Left renal cortex interstitium (tissue), 4 donors: ENCODE measurements at places on chromosomes 7 and 10.

GRCh38 chr7:108030516-108030915 is 27.6 kb upstream of the LAMB1 start:
- DNase-seq: no peak

- no peak for DNase-seq
Observed at GRCh38 chr7:130740606-130741005, 6.6 kb upstream of the KLF14 start.

DNA sequence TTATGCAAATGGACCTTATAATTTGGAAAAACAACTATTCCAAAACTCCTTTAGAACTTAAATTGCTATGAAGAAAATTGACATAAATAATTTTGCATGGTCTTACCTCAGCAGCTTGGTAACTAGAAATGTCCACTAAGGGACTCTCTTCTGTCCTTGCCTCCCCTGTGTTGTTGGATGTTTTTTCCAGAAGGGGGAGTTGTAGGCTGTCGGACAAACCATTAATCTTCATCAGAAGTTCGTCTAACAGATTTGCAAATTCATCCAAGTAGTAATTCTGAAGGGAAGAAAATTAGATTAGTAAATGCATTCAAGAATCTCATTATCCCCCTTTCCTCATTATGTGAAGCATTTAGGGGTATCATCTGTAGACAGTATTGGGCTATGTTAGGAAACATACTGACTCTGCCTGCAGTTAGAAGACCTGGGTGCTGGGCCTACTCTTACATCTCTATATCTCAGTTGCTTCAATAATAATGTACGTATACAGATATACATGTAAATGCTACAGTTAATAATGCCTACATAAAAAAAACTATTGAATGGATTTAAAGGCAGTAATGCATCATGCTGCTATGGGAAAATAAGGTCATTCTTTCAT is 155.6 kb downstream of the PKD1L1 start:
- DNase-seq: no peak

DNA sequence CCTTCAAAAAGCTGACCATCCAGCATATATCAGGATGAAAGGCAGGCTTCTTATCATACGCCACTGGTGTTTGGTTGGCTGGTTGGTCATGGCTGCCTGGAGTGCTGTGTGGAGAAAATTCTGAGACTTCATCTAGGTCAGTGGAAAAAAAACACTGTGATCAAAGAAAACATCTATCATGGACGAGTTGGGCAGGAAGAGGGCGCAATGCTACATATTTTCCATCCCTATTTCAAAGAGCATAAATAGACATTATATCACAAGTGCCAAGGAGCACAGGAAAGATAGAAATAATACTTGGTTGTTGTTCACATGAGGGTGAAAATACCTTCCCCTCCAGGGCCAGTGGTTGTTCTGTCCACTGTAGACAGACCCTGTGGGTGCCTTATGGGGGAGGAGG is 128.4 kb upstream of the PLPP4 start:
- no peak for DNase-seq

- no peak for DNase-seq
Observed at GRCh38 chr10:16811765-16812164, 5.5 kb downstream of the RSU1 start.

DNA sequence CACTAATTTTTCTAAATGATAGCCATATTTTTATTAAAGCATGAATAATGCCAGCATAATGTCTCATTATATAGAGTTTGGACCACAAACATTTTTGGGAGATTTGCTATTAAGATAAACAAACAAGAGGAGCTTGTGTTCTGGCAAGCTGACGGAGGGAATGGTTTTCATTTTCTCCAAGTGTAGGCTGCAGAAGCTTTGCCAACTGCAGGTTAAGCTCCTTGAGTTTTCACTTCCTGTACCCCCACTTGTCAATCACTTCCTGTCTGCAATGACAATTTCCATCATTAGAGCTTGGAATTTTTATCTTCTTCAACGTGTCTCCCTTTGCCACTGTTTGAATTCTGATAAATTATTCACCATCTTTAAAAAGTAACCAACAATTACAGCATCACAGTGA is 13.4 kb downstream of the EBF3 start:
- no peak for DNase-seq

DNA sequence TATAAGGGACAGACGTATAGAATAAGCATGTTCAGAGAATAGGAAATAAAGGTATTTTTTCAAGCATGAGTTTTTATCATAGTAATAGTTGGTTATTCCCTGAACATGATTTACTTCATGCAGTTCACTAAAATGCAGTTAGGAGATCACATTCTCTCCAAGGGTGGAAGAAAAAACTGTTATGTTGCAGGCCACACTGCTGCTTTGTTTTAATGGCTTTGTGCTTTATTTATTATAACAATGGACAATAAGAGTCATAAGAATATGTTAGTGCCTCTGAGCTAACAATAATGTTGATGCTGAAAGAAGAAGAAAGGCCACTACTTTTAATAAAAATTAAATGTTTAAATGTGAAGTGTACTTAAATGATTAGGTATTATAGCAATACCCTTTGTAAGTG is 78.5 kb upstream of the GATAD1 start:
- no peak for DNase-seq

GRCh38 chr10:62098278-62099121 is 170.1 kb downstream of the RTKN2 start:
- DNase-seq: no peak

- DNase-seq: no peak
Observed at GRCh38 chr10:98289802-98290209, 21.8 kb upstream of the LOXL4 start.

DNA sequence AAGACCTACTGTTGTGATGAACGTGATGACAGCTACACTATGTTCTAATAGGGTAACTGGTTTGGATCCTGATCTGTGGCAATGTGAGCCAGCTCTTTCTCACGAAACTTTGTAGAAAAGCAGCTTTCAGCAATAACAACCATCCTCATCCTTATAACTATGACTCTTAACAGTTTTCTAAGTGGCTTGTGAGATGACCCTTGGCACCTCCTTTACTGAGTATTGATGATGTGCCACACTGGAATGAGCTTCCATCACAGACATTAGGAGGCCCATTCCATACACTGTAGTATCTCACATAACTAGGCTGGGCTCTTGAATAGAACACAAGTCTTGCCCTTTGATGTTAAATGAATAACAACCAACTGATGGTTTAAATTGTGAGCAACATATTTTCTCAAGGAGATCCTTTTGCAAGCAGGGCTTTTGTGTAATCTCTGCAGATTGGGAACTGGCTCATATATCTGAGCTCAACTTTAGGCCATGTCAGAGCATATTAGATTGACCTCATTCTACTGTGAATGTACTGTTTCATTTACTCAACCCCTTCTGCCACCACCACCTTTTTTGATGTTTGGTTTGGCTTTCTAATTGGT is 46.4 kb downstream of the MYPN start:
- no peak for DNase-seq

- DNase-seq: no peak
Observed at GRCh38 chr10:48215486-48216203, 58.9 kb downstream of the FRMPD2 start.

GRCh38 chr7:47453093-47454061 is 128.5 kb downstream of the TNS3 start:
- no peak for DNase-seq

GRCh38 chr7:141949451-141949850 is 2.7 kb upstream of the CLEC5A start:
- no peak for DNase-seq

- no peak for DNase-seq
Observed at GRCh38 chr7:88401009-88401623, 94.4 kb upstream of the STEAP4 start.

- DNase-seq: no peak
Observed at GRCh38 chr10:26739071-26739631, 41.6 kb downstream of the PDSS1 start.

- DNase-seq: no peak
Observed at GRCh38 chr10:47223236-47223635, 76.8 kb upstream of the GDF10 start.

GRCh38 chr10:121914661-121915060 is 13.2 kb downstream of the ATE1 start:
- no peak for DNase-seq

DNA sequence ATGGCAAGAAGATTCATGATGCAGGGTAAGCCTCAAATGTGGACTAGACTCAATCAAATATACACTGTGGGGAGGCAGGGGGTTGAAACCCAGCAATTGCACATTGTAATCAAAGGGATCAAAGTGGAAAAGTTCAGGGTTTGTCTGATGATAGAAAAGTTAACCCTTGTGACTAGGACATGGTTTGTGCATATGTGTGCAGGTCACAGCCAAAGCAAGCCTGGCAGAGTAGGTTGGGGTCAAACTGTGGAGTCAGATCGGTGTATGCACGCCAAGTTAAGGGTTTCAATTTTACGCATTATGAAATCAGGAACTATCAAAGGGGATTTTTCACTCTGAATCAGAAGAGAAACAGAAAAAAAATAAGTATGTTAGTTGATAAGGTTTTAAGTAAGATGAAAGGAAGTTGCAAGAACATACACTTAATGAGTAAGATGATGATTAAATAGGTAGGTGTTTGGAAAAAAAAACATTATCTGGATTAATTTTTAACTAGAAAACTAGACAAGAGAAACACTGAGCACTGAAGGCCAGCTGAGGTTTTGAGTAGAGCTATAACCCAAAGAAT is 188.3 kb downstream of the DGKB start:
- no peak for DNase-seq

DNA sequence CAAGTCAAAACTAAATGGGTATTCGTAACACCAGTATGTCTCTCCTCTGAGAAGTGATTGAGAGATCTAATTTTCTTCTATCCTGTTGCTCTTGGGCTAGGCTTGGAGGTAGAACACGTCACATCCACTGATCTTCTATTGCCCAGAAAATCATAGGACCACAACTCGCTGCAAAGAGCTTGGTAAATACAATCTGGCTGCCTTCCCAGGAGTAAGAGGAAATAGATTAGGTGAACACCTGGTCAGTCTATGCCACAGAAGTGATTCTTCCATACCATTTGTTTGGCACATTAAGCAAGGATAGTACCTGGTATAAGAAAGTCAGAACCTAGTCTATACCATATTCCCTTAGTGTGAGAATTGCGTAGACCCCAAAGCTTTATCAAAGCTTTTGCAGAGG is 129.3 kb upstream of the PHYHIPL start:
- DNase-seq: no peak

DNA sequence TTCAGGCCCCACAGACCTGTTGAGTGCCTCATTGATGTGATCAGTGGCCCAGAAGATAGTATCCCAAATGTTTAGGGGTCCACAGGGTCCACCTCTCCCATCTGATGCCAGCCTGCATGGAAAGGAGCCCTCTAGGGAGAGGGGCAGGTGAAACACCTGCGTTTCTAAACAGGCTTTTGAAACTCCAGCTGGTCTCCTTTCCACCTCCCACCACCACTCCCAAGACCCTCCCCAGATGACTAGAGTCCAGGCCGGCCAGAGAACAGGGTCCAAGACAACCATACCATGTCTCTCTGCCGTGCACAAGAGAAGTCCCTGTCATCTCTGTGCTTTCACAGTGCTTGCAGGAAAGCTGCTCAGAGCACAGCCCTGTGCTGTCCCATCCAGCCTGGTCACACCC is 105.0 kb upstream of the NANOS1 start:
- no peak for DNase-seq

DNA sequence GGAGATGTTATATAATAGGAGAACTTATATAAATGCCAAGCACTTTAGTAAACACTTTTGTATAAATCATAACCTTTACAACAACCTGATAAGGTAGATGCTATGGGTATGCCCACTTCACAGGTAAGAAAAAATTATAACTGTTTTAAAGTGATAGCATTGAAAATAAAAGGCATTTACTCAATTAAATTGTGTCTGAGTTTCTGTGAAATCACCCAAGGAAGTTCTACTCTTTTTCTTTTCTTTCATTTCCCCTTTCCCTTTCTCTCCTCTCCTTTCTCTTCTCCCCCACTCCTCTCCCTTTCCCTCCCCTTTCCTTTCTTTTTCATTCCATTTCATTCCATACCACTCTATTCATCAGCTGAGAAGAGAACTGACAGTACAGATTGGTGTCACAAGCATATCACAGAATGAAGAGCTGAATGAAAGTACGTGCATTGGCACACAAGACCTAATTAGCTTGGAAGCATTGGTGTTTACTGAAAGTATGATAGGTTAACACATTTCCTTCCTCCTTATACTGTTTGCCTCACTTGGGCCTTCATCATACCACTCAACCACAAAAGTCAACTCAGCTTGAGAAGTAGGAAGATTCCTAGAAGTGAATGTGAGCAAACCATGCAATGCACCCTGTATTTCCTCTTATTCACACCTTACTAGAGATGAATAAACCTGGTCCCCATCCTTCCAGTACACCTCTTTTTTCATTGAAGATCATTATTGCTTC is 117.9 kb upstream of the AGR3 start:
- no peak for DNase-seq

DNA sequence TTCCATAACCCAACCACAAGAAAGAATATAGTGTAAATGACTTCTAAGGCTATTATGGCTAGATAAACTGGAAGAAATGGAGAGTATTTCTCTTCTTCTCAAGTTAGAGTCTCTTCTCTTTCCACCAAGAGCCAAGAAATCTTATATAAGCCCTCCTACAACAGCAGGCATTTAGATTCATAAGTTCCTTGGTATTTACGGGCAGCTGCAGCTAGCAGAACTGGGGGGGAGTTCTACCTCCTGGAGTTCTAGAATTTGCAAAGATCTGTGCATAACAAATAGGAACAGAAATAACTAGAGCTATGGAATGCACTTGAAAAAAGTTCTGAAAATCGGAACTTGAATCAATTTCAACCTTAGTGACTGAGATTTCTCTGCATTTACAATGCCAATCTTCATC is 715.2 kb upstream of the GRM3 start:
- DNase-seq: no peak

- no peak for DNase-seq
Observed at GRCh38 chr10:132925071-132925561, 17.3 kb downstream of the CFAP46 start.

GRCh38 chr10:10526846-10527245 is 490.8 kb upstream of the CELF2 start:
- no peak for DNase-seq

DNA sequence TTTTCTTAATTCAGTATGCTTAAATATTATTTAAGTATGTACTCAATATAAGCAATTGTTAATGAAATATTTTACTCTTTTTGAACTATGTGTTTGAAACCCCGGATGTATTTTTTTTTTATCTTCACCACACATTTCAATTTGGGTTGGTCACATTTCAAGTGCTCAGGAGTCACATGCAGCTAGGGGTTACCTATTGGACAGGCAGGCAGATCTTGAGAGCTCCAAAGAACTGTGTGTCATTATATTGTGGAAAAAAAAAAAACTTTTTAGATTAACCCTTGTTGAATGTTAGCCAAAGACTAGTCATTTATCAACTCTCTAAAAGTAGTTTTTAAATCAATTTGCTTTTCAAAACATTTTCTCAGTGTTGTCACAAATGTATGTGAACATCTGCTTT is 37.2 kb downstream of the IKZF1 start:
- DNase-seq: no peak

- DNase-seq: no peak
Observed at GRCh38 chr10:70295926-70296325, 12.1 kb upstream of the NPFFR1 start.

DNA sequence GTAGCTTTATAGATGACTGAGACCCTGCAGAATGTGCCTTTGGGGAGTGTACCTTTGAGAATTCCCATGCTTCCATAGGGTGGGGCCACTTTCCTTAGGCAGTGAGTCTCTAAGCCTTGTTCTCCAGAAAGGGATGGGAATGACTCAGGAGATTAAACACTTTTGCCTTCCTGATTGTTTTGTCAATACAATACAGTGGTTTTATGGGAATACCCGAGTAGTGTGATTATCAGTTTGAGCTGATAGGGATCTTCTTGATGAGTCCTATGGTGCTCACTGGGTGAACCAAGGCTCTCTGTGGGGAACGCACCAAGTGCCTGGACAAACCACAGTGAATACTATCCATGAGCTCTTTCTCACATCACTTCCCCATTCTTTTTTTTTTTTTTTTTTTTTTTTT is 6.3 kb downstream of the MYOF start:
- no peak for DNase-seq
